ENCODE measurements at places on chromosomes 11 and 22.

- DNase-seq: no peak
Observed at GRCh38 chr11:30758946-30759504, 172.9 kb upstream of the MPPED2 start.

GRCh38 chr11:2156416-2157182 is 4.4 kb downstream of the INS start:
- peak; percentile 44 for DNase-seq

GRCh38 chr11:91312541-91312940 is 912.1 kb upstream of the FAT3 start:
- DNase-seq: no peak

GRCh38 chr11:105153392-105153791 is 13.8 kb upstream of the CARD18 start:
- DNase-seq: no peak

DNA sequence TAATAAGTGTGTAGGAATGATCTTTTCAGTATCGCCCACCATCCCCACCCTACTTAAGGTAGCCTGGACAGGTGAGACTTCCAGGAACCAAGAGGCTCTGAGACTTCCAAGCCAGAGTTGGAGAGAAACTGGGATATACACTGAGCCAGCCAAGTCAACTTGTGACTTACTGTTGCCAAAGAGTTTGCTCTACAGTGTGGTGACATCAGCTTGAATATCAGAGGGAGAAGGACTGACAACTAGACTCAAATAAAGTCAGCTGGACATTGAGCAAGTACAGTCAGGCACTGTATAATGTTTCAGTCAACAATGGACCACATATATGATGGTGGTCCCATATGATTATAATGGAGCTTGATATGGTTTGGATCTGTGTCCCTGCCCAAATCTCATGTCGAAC is 1.2 kb upstream of the MMP10 start:
- DNase-seq: no peak

- DNase-seq: no peak
Observed at GRCh38 chr22:45197606-45198462, 34.1 kb downstream of the NUP50 start.

- DNase-seq: no peak
Observed at GRCh38 chr22:45211435-45211834, 29.3 kb downstream of the KIAA0930 start.

DNA sequence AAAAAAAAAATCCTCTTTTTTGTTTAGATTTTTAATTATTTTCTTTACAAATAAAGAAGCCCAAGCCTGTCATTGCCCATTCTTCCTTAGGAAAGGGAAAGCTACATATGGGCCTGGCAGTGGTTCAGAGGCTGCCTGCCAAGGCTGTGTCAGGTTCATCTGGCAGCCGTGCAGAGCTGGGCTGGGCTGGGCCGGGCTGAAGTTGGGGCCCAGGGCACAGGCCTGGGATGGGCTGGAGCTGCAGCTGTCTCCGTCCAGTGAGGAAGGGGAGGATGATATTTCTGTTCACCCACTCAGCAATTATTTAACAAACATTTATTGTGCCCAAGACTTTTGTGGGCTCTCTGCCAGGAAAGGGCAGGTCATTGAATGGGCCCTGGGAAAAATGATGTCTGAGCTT is 4.6 kb downstream of the PRR5L start:
- peak; percentile 60 for DNase-seq

DNA sequence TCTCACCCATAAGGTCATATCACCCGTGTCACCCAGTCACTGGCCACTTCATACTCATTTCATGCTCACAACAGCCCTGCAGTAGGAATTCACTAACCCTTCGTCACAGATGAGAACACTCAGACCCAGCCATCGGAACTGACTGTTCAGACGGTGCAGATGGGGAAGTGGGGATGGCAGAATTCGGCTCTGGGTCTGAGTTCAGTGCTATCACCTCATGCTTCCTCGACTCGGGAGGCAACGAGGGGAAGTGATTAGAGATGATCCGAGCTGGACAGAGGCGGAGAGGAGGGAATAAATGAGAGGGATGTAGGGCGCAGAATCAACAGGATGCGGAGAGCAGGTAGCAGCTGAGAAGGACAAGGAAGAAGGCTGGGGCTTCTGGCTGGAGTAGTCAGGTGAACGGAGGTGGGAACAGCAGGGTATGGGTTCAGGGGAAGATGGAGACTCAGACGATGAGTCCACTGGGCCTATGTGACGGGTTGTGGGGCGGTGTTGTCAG is 4.7 kb downstream of the B3GNT6 start:
- no peak for DNase-seq

GRCh38 chr22:21917181-21917958 is 35.3 kb downstream of the PPM1F start:
- no peak for DNase-seq

DNA sequence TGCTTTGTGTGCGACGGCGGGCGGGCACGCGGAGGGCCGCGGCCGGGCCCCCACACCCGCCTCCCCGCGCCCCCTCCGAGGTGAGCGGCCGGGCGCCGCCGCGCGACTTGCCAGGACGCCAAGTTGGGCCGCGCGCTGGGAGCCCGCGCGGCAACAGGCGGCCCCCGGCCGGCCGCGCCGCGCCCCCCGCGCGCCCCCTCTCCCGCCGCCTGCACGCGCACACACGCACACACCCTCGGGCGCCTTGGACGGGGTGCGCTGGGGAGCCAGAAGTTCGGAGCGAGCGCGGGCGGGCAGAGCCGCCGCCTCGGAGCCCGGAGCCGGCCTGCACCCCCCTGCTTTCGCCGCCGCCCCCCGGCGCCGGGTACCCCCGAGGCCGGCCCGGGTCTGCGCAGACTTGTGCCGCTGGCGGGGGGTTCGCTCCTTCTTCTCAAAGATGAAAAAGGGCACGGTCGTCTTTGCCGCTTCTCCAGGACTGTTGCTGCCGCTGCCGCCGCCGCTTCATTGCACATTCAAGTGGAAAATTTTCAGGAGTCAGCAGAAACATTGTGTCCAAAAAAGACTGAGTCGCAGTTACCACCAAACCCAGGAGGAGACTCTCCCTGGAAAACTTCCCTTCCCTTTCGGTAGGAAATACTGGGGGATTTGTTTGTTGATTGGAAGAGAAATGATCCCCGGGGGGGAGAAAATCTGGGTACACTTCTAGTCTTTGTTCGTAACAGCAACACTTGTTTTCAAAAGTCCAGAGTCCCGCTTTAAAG is 895 bp downstream of the TEAD1 start:
- no peak for DNase-seq
